ENCODE measurements at places on chromosomes 7 and 10.

- no peak for DNase-seq
These were observed 52.6 kb downstream of the BPGM start for GRCh38 chr7:134699021-134699818.

- no peak for DNase-seq
These were observed 27.0 kb downstream of the PAPOLB start for GRCh38 chr7:4834601-4835397.

DNA sequence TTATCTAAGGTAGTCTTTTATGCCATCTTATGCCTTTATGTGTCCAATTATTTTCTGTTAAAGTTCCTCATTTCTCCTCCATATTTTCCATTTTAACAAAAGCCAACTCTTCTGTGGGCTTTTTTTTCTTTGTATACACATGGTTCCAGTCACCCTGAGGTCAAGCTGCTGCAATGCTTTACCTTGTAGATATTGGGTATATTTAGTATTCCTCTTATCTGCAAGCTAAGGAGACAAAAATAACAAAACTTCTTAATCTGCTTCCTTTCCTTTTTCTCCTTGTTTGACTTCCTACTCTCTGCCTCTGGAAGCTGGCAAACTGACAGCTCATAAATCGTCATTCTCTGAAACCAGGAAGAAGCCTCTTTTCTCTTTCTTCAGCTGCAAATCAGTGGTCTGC lies 885.0 kb upstream of the LRRN3 start:
- DNase-seq = no peak

- DNase-seq = no peak
These were observed 458.6 kb downstream of the PLXNA4 start for GRCh38 chr7:132117636-132118035.

DNA sequence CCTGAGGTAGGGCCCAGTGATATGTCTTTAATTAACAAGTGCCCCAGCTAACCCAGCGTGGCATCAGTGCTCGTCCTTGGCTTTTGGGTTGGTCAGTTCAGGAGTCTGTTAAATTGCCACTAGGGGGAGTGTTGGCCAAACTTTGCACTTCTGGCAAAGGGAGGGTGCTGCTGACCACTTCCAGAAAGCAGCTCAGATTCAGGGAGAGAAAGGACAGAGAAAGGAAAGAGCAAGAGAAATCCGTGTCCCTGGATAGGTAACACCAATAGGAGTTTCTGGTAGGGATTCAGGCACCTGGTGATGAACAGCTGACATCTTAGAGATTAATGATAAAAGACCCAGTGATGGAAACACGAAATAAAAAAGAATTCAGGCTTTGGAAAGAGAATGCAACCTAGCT lies 243.1 kb upstream of the AOAH start:
- DNase-seq = no peak

DNA sequence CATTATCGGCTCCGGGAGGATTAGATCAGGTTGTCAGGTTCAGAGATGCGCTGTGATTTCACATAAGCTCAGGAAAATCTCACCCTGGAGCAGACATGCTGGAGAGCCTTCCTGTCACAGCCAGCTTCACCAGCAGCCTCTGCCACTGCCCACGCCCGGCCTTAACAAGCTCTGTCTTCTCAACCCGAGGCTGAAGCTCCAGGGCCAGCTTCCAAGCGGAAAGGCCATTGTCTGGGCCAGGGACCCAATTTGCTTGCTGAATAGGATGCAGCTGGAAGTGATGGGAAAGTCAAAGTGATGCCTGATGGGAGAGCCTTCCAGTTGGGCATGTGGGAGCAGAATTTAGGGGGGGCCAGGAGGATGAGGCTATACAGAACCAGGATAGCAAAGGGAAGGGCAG lies 36.3 kb downstream of the C10orf105 start:
- no peak for DNase-seq

DNA sequence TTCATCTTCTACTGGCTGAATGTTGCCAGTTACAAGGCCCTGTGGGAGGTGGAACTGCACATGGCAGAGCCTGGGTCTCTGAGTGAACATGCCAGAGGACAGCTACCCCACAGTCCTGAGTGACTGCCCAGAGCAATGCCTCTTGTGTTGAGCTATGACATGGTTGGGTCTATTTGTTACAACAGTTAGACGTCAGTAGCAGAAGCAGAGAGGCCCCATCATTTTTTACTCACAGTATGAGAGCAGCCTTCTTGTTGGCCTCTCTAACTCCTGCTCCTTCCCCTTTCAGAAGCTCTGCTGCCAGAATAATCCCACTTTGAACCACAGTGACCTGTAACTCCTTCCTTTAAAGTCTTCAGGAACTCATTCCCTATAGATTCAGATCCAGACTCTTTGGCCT lies 30.8 kb upstream of the NRP1 start:
- DNase-seq = no peak

DNA sequence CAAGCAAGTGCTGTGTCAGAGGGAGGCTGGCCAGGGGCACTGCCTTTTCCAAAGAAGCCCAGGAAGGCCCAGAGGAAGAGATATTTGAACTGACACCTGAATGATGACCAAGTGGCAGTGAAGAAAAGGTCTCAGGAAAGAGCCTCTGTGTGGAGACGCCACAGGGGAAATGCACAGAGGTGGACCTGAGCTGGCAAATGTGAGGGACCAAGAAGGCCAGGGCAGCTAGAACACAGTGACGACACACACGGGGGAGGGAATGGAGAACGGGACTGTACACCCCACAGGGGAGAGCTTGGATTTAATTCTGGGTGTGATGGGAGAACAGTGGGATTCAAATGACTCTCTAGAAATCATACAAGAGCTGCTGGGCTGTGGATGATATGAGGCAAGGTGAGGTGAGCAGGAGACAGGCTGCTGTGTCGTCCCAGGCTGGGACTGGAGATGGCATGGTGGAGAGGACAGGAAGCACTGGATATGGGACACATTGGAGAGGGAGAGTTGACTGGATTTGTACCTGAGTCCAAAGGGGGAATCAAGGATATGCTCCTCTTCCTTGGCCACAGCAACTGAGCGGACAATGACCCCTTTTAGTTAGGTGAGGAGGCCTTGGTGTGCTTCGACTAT lies 84.2 kb upstream of the DDC start:
- no peak for DNase-seq

DNA sequence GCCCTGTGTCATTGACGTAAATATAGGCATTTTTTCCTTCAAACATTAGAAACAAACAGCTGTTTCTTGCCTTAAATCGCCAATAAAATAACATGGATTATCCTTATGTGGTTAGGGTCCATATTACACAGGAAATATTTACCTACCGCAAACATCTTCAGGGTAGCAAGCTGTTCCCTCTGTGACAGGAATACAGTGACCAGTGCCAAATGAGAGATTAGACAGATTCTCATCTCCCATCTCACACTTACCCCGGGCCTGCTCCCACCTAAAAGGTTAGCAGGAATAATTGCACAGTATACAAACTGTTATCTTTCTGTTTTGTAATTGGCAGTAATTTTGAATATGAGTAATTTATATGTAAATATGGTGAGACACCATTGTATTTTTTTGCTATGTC lies 16.5 kb downstream of the MKI67 start:
- no peak for DNase-seq

DNA sequence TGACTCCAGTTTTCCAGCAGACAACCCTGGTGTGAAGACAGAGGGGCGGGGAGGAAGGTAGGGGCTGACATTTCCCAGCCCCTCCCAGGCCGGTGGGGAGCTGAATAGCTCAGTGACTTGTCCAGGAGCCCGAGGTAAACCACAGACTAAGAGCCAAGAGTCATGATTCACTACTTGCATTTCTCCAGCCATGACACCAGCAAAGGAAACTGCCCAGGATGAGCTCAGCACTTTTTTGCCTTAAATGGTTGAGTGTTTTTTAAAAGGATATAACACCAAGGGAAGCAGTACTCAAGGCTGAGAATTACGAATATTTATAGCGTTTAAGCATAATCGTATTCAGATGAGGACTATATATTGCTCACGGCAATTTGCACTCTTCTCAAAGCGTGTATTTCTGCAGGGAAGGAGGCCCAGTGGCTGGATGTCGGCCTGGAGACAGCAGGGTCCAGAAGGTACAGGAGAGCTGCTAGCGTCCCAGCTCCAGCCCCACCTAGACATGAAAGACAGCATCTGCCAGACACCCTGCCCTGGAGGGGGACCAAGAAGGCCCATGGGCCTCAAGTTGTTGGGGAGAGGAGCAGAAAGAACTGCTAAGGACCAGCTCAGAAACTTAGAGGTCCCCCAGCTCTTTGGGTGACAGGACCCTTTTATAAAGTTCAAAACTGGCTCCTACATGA lies 141.4 kb downstream of the GRID1 start:
- no peak for DNase-seq

DNA sequence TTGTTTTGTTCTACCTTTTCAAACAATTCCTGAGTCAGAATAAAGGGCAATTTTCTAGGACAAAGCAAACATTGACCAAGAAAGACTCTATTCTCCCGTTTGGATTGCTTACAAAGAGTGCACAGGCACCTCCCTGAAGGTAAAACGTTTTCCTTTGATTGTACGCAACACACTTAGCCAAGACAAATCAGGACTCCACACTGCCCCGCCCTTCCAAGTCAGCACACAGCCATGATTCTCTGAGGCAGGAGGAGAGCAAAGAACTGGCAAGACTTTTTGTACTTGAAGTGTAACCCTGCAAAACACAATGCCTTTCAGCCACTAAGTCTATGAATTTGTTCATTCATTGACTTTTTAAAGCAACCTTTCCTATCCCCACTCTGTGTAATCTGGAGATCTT lies 85.0 kb upstream of the FAM180A start:
- no peak for DNase-seq

DNA sequence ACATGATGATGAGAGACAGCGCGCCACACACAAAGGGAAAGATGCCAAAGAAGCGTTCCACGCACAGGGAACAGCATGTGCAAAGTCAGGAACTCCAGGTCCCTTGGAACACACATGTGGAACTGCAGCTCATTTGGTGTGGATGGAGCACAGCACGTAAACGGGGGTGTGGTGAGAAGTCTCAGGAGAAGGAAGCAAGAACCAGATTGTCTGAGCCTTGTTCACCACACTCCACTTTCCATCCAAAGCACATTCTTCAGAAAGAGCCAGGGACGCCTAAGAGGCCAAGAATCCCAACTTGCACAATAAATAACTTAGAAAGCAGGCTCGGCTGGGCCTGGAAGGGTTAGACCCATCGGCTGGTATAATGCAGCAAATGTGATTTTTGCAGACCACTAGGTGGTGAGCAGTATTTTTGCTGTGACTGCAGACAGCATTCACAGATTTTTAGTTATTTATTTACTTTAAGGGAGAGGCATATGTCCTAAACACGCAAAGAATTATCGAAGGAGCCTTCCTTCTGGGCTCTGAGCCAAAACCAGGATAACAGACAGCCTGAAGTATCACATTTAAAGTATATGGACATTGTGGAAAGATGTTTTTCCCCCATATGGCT lies 27.9 kb upstream of the ASCC1 start:
- DNase-seq = no peak

- no peak for DNase-seq
These were observed 10.1 kb upstream of the PON1 start for GRCh38 chr7:95334447-95334846.

DNA sequence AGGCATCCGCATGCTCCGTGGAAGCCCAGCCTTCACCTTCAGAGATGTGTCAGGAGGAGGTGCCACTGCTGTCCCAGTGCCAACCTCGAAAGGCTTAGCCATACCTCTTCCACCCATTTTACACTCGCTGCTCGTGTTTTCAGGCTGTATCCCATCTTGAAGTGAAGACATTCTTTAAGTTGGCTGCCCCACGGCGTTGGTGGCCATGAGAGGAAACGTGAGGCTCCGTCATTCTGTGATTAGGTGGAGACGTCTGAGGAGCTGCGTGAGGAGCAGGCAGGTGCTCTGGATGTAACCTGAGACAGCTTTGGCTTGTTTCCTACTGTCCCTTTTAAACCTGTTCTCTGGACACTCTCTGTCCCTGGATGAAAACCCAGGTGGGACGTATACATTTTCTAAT lies 159.9 kb upstream of the RNF32 start:
- DNase-seq = no peak

DNA sequence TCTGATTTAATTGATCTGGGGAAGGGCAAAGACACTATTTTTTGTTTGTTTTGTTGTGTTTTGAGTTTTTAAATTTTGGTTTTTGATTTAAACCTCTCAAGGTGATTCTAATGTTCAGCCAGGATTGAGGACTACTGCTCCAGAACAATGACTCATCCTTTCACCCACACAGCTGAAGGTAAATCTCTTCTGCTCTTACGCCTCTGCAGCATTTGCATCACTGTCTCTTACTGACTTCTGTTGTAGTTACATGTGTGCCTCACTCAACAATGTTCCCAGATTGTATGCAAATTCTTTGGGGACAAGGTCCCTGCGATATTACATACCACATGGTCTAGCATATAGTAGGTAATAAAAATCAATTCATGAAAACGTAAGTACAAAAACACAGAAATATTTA lies 467.5 kb upstream of the LRRN3 start:
- no peak for DNase-seq

DNA sequence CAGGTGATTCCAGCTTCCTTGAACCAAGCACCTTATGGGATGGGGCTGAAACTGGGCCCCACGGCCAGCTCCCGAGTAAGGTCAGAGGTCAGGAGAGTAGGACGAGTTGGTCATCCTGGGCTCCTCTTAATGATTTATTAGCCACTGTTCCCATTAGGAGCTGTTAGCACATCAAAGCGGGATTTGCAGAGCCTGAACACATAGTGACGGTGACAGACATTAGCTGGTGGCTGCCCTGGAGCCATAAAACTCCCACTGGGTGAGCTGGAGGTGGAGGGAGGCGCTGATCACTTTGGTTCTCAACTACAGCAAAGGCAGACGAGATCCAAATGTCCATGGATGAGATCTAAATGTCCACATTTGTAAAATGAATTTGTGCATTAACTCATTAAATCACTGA lies 48.1 kb downstream of the COL13A1 start:
- no peak for DNase-seq

GRCh38 chr10:97179731-97180362 lies 5.9 kb downstream of the SLIT1 start:
- DNase-seq = no peak

GRCh38 chr7:116576350-116577319 lies 51.8 kb downstream of the CAV1 start:
- no peak for DNase-seq

- DNase-seq = no peak
These were observed 126.9 kb downstream of the CNNM2 start for GRCh38 chr10:103044942-103045489.

DNA sequence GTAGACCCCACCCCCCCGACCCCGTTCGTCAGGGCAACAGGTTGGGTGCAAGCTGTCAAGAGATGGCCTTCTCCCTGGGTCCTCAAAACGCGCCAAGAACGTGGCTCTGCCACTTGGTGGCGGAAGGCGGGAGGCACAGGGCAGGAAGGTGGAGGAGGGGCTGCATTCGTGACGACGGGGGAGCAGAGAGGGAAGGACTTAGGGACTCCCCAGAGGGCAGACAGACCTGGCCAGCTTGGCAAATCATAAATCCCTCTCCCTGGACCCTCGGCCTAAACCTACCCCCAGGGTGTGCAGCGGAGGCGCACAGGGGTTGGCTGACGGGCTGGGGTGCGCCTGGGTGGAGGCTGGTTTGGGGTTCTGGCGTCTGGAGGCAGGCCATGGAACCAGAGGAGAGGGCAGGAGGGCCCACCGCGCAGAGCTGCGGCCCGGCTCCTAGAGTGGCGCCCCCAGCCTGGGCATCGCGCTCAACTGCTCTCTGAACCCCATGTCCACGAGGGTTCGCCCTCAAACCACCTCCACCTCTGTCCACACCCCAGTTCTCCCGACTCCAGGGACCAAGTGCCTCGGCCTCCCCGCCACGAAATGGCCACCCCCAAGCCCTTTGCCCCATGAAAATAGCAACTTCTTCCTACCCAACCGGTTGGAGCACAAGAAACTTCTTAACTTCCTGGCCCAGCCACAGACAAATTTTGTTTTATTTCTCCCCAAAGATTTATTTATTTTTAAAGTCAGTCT lies 10.8 kb upstream of the GATA3 start:
- DNase-seq = no peak
